ENCODE measurements at places on chromosomes 1 and 21.

GRCh38 chr1:165960136-165960535, 132.7 kb downstream of the UCK2 start:
- DNase-seq = no peak

DNA sequence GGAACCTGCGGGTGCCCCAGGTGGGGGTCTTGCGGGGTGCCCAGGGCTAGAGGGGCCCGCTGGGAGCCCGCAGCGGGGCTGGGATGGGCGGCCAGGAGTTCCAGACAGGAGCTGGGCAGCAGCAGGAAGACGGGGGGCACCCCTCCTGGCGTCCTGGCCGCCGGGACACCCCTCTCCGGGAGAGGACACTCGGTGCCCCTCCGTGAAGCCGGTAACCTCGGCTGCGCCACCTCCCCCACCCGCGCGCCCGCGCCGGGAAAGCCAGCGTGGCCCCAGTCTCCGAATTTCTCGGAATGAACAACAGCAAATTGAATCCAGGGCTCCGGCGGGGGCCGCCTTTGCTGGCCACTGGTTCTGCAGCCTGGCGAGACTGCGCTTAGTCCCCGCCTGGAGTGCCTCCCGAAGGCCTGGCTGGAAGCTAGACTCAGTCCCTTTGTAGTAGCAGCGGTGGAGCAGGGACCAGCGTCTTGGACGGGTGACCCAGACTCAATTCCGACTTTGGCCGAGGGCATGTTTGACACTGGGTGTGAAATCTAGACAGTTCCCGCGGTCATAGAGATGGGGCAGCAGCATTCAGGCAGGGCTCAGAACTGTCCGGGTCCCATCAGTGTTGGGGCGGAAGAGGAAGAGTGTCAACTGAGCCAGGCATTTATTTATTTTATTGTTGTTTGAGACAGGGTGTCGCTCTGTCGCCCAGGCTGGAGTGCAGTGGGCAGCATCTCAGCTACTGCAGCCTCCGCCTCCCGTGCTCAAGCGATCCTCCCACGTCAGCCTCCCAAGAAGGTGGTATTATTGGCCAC, 773 bp downstream of the IFNGR2 start:
- DNase-seq = peak; percentile 27

- no peak for DNase-seq
Observed at GRCh38 chr21:28256837-28257236, 735.8 kb downstream of the LTN1 start.

DNA sequence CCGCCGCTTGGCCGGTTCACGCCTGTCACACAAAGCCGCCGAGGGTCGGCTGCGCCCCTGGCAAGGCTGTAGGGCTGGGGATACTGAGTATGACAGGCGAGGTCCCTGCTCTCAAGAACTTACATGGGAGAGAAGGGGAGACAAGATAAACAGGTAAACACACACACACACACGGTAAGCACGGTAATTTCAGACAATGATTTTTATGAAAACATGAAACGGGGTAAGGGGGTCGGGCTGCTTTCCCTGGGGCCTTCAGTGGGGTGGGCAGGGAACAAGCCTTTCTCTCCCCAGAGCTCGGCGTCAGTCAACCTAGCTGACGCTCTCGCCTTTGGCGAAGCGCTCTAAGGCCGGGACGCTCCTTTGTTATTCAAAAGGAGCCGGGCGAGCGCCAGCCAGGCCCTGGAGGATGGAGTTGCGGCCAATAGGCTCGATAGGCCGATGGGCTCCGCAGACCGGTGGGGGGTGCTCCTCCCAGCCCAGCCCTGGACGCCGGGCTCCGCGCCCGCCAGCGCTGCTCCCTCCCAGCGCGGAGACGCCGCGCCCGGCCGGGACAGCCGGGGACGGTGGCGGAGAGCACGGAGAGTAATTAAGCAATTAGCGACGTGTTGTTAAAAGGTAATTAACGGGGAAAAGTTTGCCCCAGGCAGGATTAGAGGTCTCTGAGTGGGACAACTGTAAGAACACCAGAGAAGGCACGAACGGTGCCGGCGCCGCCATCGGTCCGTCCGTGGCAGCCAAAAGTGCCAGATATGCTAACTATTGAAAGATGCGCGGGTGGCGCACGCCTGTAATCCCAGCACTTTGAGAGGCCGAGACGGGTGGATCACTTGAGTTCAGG, 950 bp upstream of the INKA2 start:
- no peak for DNase-seq

GRCh38 chr1:65830306-65830705, 37.6 kb downstream of the PDE4B start:
- no peak for DNase-seq

DNA sequence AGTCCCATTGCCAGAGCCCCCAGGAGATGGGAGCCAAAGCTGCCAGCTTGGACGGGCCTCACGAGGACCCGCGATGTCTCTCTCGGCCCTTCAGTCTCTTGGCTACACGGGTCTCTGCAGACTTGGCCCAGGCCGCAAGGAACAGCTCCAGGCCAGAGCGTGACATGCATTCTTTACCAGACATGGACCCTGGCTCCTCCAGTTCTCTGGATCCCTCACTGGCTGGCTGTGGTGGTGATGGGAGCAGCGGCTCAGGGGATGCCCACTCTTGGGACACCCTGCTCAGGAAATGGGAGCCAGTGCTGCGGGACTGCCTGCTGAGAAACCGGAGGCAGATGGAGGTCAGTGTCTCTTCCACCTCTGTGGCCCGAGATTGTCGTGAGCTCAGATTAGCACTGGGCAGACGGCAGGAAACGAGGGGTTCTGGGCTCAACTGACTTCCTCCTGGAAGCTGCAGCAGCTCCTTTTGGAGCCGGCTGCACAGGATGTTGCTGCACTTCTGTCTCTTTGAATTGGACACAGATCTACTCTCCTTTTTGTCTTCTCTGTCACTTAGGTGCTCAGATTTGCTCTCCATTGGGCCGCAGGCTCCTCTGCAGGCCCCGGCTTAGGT, 68.0 kb downstream of the DISC1 start:
- no peak for DNase-seq

DNA sequence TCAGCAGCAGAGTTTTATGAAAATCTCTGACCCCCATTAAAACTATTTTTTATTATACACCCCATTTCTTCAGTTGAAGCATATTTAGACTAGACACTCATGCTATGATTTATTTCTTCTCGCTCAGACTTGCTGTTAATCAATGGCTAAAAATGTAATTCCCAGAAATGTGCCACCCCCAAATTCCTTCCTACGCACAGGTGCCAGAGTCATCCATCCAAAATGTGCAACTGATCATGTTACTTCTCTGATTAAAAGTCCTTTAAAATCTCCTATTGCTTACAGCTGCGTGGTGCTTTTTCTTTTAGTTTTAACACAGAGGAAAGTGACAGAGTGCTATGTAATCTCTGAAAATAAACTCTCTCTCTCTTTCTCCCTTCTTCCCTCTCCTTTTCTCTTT, 954.4 kb downstream of the NCAM2 start:
- no peak for DNase-seq

- no peak for DNase-seq
Observed at GRCh38 chr1:232844791-232845190, 39.6 kb downstream of the MAP10 start.

- DNase-seq = no peak
Observed at GRCh38 chr1:202107801-202108731, 14.7 kb upstream of the GPR37L1 start.

DNA sequence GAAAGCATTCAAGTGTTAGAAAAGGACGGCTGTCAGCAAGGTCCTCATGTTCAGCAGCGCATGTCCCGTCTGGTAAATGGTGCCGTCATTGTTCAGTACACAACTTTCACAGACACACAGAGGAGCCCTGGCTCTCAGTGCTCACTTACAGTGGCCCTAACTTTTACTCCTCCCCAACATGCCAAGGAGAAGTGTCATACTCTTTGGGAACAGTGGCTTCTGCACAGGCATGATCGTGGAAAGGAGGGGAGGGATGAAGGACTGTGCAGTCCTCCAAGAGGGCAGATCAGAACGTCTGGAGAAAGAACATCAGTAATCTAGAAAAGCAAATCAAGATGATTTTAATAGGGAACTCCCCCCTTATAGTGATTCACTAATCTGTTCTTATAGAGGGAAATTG, 3.8 kb upstream of the GRHL3 start:
- no peak for DNase-seq

- peak; percentile 41 for DNase-seq
Observed at GRCh38 chr1:236143104-236143948, 987 bp downstream of the GPR137B start.

GRCh38 chr1:201893431-201893830, 4.7 kb downstream of the SHISA4 start:
- DNase-seq = no peak

GRCh38 chr1:116252271-116252670, 120.8 kb upstream of the ATP1A1 start:
- DNase-seq = no peak

- no peak for DNase-seq
Observed at GRCh38 chr1:157985473-157985872, 8.0 kb upstream of the KIRREL1 start.

DNA sequence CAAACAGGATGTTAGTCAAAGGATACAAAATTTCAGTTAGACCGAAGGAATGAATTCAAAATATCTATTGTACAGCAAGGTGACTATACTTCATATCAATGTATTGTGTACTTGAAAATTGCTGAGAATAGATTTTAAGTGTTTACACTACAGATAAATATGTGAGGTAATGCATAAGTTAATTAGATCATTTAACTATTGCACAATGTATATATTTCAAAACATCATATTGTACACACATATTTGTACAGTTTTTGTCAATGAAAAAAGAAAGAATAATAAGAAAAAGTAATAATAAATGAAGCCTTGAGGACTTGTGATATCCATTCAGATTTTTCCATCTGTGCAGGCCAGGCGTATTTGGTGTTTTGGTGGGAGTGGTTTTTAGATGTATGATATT, 367.4 kb upstream of the SNX7 start:
- no peak for DNase-seq

DNA sequence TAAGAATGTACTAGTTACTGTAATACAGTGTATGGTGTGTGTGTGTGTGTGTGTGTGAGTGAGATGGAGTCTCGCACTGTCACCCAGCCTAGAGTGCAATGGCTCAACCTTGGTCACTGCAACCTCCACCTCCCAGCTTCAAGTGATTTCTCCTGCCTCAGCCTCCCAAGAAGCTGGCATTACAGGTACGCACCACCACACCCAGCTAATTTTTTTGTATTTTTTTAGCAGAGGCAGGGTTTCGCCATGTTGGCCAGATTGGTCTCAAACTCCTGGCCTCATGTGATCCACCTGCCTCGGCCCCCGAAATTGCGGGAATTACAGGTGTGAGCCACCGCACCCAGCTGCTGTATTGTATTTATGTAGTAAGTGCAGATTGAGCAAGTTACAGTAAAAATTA, 2.9 kb upstream of the LRRC40 start:
- no peak for DNase-seq

- DNase-seq = no peak
Observed at GRCh38 chr1:223152399-223152798, 9.4 kb upstream of the TLR5 start.

- no peak for DNase-seq
Observed at GRCh38 chr1:223838125-223838854, 7.5 kb downstream of the TP53BP2 start.

DNA sequence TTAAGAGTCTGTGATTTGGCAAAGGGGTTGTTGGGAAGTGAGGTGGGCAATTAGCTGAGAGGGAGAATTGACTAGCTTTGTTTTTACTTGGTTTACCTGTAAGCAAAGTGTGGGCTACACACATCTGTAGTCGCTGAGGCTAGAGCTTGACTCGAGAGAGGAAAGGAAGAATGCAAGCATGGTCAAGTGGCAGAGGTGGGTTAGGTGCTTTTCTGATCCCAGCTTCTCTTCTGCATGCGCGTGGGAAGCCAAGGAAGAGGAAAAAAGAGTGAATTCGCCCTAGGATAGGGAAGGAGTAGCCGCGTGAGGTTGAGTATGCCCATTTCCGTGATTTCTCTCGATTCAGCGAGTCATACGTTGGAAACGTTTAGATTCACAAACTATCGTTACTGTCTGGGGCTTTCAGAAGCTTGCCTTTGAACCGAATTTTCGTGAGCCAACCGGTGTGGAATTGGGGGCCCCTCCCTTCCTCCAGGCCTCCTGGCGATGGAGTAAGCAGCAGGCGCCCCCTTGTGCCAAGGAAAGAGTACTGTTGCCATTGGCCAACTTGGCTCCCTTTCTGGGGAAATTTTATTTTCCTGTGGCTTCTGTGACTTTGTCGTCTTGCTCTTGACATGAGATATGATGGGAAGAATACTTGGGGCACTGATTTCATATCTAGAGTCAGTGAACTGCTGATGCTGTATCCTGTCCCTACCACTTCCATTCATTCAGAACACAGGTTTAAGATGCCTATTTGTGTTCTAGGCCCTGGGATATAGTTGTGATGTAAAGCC, 1.3 kb downstream of the PIGV start:
- peak; percentile 92 for DNase-seq

DNA sequence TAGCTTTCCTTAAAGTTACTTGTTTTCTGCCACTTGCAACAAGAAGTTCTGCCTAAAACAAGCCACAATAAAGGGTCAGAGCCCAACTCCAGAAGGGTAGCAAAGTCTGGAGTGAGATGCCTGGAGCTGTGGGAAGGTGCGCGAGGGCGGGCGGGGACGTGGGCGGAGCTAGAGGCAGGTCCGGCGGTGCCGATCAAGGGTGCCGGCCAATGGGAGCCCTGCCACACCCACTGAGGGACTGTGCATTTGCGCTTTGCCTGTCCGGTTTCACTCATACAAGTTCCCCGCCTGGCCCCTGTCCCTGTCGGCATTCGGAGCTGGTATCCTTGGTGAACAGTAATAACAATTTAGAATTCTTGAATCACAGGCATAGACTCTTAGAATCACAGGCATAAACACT, 732.4 kb downstream of the MATN1 start:
- no peak for DNase-seq

GRCh38 chr1:33607444-33608005, 135.1 kb downstream of the ZSCAN20 start:
- DNase-seq = no peak

- DNase-seq = no peak
Observed at GRCh38 chr1:24319312-24319863, at the start of gene GRHL3. GRHL3 (plus strand) TSS chr1:24319357; CDS start chr1:24319552, 195 bp downstream.

DNA sequence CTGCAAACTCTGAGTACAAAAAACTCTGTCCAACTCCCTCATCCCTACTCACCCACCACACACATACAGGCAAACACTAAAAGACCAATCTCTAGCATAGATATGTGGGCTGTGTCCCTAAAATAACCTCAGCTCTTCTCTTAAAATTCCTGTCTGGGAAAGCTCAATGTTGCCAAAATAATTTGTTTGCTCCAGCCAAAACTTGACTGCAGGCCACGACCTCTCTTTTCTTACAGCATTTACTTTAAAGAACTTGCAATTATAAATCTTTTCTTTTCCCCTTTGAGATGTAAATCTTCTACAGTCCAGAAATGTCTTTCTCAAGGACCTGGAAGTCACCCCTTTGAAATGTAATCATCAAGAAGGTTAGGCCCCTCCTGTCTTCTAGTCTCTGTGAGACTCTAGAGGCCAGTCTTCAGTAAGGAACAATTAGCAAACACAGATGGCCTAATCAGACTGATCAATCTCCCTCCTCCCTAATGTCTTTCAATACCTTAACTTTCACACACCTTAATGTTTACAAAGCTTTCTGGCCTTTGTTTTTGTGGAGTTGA, 483.6 kb upstream of the RGS18 start:
- no peak for DNase-seq

- DNase-seq = no peak
Observed at GRCh38 chr1:113760102-113761080, 1.1 kb upstream of the PHTF1 start.
